ENCODE measurements at places on chromosomes 6 and 20. TPM values are rescaled to one million over a fixed set of nuclear protein-coding genes. Genes with fewer than 3 reads are reported as not detected.
A peak's percentile ranks its signal among the peaks of the same experiment; 100 is the strongest.

The C20orf141 gene
- total RNA-seq = not detected

The TLDC2 gene
- total RNA-seq = not detected

The OR2J3 gene
- not detected for total RNA-seq

The LINC00237 gene
- not detected for total RNA-seq

The DHX35 gene
- 17.0 TPM for total RNA-seq

The CST2 gene
- total RNA-seq = not detected

The MMP24 gene
- total RNA-seq = not detected

The FNDC11 gene
- total RNA-seq = 0.20 TPM

The ESR1 gene
- total RNA-seq = 1.1 TPM

GRCh38 chr6:136510299-136510698 is 39.9 kb downstream of the MAP7 start:
- peak; percentile 8 for DNase-seq

- DNase-seq = no peak
Measured at GRCh38 chr6:119278625-119279024, 70.9 kb downstream of the MAN1A1 start.

GRCh38 chr6:122772724-122773415 is 6.6 kb upstream of the FABP7 start:
- DNase-seq = no peak

GRCh38 chr20:11231742-11232648 is 558.2 kb upstream of the JAG1 start:
- DNase-seq = no peak

DNA sequence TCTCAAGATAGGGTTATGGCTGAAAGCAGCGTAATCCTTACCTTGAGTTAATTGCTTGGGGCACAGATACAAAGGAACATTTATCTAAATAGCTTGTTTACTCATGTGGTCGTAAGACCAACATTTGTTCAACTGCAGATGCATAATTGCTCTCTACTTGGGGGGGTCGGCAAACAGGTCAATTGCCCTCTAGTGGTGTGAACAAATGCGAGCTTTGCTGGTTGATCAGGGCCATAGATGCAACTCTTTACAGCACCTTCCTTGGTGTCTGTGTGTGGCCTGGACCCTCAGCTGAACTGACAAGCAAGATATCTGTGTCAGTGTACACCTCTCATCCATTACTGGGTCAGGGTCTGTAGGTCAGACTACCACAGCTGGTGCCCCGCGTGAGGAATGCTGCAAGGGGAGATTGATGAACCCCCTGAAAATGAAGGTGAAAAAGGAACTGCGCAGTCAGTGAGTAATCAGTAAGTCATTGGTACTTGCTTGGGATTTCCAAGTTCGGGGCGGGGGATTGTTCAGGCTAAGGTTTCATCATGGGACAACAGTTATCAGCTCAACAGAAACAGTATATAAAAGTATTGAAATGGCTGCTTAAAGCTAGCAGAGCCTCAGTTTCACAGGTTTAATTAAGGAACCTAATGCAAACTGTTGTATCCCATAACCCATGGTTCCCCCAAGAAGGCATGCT is 24.0 kb downstream of the HLA-DPA1 start:
- no peak for DNase-seq

DNA sequence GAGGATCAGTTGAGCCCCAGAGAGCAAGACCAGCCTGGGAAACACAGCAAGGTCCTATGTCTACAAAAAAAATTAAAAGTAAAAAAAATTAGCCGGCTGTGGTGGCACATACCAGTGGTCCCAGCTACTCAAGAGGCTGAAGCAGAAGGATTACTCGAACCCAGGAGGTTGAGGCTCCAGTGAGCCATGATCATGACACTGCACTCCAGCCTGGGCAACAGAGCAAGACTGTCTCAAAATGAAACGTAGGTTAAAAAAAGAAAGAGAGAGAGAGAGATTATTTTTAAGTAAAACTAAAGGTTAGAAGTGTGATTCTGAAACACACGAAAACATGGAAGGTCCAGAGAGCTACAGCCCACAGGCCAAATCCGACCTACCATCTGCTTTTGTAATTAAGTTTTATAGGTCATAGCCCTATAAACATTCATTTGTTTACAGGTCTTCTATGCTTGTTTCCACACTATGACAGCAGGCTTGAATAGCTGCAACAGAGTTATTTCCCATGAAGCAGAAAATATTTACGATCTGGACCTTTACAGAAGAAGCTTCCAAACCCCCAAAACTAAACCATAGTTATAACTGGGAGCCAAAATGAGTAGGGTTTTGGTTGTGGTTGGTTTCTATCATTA is 279.7 kb downstream of the GMDS start:
- no peak for DNase-seq

DNA sequence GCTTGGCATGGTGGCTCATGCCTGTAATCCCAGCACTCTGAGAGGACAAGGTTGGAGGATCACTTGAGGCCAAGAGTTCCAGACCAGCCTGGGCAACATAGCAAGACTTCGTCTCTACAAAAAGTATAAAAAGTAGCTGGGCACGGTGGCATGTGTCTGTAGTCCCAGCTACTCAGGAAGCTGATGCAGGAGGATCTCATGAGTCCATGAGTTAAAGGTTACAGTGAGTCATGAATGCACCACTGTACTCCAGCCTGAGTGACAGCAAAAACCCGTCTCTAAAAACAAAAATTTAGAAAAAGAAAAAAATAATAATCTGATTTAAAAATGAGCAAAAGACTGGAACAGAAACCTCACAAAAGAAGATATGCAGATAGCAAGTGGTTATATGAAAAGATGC is 279.7 kb downstream of the RNGTT start:
- DNase-seq = no peak

- no peak for DNase-seq
Measured at GRCh38 chr6:19137505-19137904, 699.7 kb upstream of the ID4 start.

GRCh38 chr6:151374036-151374683 is 17.2 kb downstream of the ZBTB2 start:
- no peak for DNase-seq

DNA sequence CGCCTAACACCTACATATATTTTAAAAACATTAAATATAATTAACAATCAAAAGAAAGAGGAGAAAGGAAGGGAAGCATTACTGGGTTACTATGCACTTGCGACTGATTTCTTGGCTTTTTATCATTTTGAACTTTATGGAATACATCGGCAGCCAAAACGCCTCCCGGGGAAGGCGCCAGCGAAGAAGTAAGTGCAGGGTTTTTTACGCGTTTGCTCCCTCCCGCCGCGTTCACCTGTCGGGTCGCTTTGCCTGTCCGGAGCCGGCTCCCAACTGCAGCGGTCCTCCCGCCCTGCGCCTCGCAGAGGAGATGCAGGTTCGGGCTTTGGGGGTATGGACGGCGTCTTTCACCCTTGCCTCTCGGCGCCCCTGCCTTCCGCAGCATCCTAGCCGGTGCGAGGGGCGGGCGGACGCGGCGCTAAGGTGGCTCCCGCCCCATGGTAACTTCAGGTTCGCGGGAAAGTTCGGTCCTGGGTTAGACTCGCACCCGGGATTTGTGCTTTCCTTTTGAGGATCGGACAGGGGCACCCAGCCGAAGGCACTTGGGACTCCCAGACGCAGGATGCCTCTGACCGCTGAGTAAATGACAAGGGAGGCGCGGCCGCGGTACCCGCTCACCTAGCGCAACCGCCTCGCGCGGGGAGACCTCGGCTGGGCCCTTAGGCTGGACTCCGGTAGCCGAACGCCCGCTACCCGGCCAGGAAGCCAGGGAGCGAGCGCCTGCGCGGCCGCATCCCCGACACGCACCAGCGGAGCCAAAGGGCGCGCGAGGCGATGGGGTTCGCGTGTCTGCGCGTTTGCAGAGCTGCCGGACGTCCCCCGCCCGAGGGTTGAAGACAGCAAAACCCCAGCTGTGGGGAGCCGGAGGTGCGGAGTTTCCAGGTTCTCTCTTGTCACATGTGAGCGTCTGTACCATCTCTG is 891 bp downstream of the RSPO3 start:
- DNase-seq = peak; percentile 26

- no peak for DNase-seq
Measured at GRCh38 chr6:154569156-154569862, 58.8 kb upstream of the CNKSR3 start.

DNA sequence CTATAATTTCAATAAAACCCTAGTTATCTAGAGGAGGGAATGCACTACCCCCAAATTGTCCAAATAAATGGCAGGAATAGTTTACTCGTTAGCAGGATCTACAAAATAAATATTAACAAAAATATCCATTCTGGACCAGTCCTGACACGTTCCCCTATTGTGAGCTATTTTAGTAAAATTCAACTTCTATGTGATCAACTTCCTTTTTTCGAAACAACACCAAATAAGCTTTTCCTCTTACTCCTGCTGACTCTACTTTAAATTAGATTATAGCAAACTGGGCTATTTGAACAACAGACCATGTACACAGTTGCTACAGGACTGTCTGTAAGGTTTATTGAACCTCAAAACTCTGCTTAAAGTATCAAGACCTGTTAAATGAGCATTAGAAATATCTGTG is 154.3 kb downstream of the IPCEF1 start:
- no peak for DNase-seq

DNA sequence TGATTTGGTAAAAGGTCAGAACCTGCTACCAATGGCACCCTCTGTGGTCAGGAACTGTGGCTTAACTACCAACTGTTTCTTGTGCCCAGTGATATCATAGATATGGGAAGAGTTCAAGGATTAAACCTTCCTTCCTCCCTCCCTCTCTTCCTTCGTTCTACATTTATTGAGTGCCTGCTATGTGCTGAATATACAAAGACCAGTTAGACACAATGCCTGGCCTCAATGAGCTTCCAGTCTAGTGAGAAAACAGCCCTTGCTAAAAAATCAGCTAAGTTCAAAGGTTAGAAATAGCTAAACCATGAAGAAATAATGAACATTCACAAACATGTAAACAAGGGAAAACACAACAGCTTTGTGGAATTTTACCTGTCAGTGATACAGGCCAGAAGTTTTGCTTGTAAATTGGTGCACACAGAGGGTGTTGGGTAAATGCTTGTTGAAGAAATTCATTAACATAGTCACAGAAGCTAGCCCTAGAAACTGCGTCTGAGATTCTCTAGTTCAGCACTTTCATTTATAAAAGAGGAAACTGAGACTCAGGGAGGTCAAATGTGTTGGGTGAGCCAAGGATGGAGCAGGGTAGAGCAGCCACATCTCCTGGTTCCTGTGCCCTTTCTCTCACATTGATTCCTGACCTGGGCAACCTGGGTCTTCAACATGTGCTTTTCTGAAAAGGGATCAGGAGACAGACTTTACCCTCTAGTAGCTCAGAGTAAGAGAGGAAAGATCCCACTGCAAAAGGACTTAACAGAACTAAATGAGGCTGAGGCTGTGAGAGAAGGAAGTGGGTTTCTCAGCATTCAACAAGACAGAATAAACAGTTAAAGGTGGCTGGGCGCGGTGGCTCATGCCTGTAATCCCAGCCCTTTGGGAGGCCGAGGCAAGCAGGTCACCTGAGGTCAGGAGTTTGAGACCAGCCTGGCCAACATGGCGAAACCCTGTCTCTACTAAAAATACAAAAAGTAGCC is 14.4 kb upstream of the FOXO3 start:
- DNase-seq = no peak

GRCh38 chr6:143733510-143733909 is 55.7 kb downstream of the PHACTR2 start:
- DNase-seq = no peak

DNA sequence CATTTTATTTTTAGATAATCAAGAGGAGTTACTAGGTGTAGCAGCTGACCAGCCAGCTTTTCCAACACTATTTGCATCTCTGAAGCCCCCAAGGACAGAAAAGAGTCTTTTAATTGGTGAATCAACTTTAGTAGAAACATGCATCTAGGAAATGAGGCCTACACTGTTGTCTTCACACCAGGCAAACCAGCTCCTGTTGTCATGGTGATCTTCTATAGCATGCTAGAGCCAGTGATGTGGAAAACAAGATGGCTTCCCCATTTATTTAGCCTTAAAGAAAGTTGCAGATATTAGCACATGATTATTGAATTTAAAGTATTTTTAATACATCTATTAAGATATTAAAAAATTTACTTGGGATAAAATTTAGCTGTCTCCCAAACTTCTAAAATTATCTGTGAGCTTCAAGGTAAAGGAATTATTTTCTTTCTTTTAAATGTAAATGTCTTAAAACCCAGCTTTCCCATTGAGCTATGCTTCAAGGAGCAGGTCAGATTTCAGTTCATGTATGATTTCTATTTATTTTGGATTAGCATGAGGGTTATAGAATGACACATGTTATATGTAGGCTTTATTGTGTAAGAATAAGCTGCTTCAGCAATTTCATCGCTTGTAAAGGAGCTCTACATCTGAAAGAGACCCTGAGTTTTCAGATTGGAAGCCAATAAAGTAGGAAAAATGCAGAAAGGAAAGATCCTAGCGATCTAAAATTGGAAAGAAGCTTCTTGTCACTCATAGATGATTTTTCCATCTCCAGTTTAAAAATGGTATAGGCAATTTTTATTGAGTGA is 564.9 kb upstream of the CITED2 start:
- no peak for DNase-seq

GRCh38 chr6:21193790-21194475 is 399.6 kb upstream of the SOX4 start:
- DNase-seq = no peak

DNA sequence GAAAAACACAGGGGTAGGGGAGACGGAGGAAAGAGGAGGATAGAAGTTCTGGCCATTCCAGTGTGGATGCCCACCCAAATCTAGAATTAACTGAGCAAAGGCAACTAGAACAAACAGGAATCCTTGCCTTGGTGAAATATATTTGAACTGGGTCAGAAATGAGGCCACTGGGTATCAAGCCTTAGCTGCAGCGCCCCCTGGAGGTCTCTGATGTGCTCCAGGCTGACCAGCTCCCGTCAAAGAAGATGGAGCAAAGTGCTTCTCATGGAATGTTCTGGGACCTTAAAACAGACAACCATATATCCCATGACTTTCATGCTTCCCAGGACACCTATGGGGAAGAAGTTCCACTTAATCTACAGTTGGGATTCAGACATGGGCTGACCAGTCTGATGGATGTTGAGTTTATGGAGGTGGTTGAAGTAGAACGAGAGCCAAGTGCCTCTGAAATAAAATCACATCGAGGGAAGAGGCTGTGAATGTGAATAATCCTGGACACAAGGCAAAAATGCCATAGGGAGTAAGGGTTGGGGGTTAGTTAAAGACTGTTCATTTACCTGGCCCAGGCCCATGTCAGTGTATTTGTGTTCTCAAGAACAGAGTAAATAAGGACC is 50.4 kb downstream of the HLA-DPB1 start:
- DNase-seq = peak; percentile 46

DNA sequence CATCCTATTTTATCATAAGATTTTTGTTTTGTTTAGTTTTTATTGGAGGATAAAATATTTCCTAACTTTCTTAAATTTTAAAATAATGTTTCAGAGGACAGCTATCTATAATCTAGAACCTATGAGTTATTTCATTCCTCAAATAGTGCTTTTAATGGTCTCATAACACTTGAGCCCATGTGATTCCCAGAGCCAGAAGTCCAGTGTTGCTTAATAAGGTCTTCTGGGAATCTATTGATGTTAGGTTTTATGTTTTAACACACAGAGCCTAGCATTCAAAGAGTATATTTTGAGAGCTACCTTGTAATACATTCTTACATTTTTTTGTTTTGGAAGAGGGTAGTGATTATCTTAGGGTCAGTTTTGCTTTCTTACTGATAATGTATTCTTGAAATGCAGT is 200.2 kb downstream of the CENPW start:
- no peak for DNase-seq

- DNase-seq = no peak
Measured at GRCh38 chr6:43915208-43915869, 145.3 kb downstream of the VEGFA start.

GRCh38 chr20:48949304-48950170 is 28.0 kb downstream of the ARFGEF2 start:
- DNase-seq = no peak

- no peak for DNase-seq
Measured at GRCh38 chr6:114941078-114941477, 598.3 kb upstream of the HS3ST5 start.

GRCh38 chr20:23629542-23630391 is 8.0 kb downstream of the CST3 start:
- DNase-seq = no peak

Measured in activated naive CD8-positive, alpha-beta T cell treated with anti-CD3 and anti-CD28 coated beads for 36 hours (primary cell).